ENCODE measurements at places on chromosomes 7 and 10. TPM values are rescaled to one million over a fixed set of nuclear protein-coding genes. Genes with fewer than 3 reads are reported as not detected.

The SLC26A5 gene
- total RNA-seq, result not detected

The PRTFDC1 gene
- 29.8 TPM for total RNA-seq

The RNF133 gene
- 0.41 TPM for total RNA-seq

The PHYHIPL gene
- 17.1 TPM for total RNA-seq

The ZNF107 gene
- 11.0 TPM for total RNA-seq

The SYT15B gene
- not detected for total RNA-seq

The FRA10AC1 gene
- total RNA-seq, result 18.8 TPM

The ADIRF gene
- total RNA-seq, result 0.41 TPM

The GPR26 gene
- 5.3 TPM for total RNA-seq

The WBP1L gene
- 15.5 TPM for total RNA-seq

The NRF1 gene
- total RNA-seq, result 19.2 TPM

- no peak for DNase-seq
Observed at GRCh38 chr7:36051501-36051900, 101.6 kb upstream of the EEPD1 start.

DNA sequence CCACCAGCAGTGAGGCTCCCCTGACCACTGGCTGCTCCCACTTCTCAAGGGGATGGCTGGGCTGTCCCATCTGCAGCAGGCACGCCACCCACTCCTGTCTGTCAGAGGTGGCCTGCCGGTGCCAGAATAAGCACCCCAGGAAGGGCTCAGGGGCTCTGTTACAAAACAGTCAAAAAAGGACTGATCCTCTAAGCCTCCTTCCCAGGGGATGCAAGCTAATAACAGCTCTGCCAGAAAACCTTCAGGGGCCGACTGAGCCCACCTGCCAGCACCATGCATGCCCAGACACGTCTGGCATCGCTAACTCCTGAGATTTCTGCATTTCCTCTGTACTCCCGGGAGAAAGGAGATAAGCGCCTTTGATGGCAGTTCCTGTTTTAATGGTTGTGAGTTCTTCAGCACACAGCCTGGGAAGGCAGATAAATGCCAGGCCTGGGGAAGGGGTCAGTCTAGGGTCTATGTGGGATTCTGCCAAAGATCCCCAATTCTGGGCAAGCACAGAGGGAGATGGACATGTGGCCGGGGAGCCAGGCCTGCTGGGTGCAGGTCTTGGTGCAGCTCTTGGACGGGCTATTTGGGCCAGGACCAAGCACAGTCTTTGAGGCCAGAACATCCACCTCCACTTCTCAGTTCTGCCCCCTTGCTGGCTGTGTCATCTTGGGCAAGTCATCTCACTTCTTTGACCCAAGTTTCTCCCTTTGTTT lies 128.4 kb downstream of the ARHGAP22 start:
- no peak for DNase-seq

GRCh38 chr7:141073173-141073640 lies 657 bp upstream of the TMEM178B start:
- peak; percentile 24 for DNase-seq

GRCh38 chr10:59463909-59464308 lies 101.6 kb upstream of the FAM13C start:
- no peak for DNase-seq

DNA sequence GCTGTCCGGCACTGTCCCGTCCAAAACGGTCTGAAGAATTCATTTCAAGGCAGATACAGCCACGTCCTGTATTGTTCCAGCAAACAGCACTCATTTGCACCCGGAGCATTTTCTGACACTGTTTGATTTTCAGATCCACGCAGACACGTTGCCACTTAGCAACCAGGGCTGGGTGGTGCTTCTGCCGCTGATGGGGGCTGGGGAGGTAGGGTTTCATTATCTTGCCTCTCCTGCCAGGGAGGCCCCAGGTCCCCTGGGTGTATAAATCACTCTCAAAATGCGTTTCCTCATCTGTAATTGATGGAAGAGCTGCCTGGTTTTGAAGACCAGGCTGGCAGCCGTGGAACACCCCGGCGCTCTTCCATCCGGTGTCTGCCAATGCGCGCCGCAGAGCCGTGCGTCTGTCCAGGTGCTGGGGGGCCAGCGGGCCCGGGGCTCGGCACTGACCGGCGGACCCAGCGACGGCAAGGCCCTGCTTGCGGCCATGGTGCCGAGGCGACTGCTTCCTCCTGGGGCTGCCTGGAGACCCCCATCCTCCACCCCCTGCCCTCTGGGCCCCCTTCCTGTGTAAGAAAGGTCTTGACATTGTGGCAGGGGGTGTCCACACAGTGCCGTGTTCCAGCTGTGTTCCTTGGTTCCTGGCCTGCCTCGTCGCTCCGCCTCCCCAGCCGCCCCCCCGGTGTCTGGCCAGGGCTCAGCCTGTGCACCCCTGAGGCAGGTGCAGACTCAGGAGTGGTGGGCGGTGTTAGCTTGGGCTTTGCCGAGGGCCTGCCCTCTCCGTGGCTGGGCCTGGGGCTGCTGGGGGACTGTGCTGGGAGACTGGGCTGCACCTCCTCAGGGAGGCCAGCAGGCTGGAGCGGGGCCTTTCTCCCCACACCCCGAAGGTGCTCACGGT lies 16.6 kb downstream of the ADGRA1 start:
- DNase-seq, result no peak

GRCh38 chr10:34392641-34393170 lies 422.4 kb downstream of the PARD3 start:
- no peak for DNase-seq

DNA sequence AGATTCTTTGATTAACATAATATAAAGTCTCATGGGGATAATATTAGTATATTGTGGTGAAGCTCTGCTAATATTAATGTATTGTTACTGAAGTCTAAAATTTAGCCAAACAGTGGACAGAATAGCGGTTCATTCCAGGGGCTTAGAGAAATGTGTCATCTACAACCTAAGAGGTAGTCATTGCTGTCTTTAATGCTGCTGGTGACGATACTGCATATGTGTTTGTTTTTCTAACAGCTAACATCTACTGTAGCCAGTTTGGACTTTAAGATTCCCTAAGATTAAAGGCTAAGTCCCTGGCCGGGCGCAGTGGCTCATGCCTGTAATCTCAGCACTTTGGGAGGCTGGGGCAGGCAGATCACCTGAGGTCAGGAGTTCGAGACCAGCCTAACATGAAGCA lies 102.0 kb upstream of the SAMD8 start:
- no peak for DNase-seq

GRCh38 chr10:74507951-74508350 lies 318.4 kb upstream of the KAT6B start:
- DNase-seq, result no peak

DNA sequence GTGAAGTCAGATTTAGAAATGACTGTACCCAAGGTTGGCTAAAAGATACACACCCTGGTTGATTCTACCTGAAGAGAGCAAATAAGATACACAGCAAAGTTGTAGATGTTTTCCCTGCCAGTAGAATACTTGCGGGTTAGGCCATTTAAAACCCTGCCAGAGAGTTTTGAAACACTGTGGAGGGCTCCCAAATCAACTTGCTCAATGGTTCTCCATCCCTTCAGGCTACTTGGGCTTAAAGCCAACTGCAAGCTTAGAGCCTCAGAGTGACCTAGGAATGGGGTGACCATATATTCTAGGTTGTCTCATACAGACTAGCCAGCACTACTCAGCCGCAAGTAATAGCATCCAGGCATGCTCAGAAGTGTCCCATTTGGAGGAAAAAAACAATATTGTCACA lies 10.0 kb downstream of the CAV1 start:
- no peak for DNase-seq

DNA sequence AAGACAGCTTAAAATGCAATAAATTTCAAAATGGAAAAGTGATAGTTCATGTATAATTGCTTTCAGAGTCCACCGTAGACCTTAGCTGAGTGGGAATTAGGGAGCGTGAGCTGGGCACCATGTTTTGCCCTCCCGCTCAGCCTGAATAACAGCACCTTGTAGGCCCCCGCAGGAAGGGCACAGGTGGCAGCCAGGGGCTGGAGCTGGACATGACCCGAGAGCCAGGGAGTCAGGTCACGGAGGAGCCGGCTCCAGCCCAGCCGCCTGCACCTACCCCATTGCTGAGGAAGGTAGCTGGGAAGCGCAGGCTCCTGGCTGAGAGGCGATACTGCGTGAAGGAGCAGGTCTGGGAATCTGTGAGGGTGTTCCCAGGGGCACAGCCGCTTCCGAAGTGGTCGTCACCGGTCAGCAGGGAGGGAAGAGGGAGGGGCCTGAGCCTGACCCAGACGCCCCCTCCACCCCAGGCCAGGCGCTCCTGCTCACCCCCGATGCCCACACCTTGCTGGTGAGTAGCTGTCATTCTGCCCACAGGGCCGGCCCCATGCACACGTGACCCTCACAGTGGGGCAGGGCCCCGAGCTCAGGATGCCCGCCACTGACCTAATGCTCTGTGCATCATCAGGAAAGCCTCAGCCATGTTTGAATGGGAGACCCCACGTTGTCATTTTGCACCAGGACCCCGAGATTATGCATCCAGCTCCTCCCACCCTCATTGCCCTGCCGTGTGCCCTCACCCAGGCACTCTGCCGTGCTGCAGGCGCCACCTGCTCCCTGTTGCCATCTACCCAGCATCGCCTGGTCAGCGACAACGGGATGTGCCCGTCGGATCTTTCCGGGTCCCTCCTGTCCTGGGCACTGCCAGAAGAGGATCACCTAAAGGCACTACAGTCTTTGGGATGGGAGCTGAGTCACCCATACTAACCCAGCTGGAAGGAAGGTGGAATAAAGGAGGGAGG lies 129.2 kb upstream of the TCERG1L start:
- no peak for DNase-seq

- no peak for DNase-seq
Observed at GRCh38 chr7:100472854-100473499, 6.0 kb downstream of the TSC22D4 start.

- no peak for DNase-seq
Observed at GRCh38 chr7:25289518-25289917, 61.2 kb upstream of the NPVF start.

- no peak for DNase-seq
Observed at GRCh38 chr7:153383781-153384180, 624.2 kb downstream of the ACTR3B start.

GRCh38 chr10:103480521-103480920 lies 1.5 kb upstream of the CALHM3 start:
- DNase-seq, result no peak

DNA sequence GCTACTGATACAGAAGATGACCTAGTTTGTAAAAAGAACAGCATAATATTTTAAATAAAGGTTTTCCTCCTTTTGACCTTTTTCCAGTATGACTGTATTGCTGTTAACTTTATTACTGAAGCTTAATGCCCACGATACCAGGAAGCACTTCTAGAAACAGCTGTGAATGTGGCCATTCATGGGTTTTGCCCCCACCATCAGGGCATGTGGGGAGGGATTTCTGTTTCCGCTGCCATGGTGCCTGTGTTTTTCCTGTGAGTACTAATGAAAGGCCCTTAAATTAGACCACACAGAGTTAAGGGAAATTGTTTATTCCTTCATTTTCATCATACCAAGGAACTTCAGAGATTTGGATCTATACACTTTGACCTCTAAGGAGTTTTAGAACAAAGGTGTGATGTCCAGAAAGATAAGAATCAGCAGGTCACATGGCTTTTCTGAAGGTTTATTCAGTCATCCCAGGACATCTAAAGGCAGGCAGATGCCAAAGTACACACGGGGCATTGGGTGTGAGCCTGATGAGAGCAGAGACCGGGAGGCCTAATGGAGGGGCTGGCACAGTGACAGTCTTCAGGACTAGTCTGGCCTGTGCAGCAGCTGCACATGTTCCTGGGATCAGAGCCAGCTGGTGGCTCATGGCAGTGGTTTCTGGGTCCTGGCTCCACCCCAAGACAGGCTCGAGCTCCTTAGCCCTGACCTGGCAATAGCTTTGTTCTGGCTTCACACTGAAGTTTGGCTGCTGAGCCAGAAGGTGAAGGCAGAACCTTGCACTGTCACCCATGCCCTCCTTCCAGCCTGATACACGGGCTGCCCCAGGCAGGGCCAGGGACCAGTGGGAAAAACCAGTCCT lies 190.9 kb downstream of the REEP3 start:
- DNase-seq, result no peak

GRCh38 chr10:79140855-79141254 lies 72.1 kb downstream of the ZMIZ1 start:
- DNase-seq, result no peak

DNA sequence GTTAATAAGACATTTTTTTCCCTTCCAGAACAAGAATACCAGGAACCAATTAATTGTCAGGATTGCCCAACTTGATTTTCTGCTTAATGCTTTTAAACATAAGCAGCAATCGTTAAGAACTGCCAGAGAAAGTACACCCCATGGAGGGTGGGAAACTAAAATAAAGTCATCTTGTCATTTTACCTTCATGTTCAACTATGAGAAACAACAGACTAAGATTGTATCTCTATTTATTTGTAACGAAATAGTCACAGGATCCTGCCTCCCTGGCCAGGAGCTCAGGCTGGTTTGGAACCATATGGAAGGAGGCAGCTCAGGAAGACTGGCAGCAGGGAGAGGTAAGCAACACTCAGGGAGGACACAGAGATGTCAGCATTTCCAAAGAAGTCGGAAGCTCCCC lies 129.6 kb downstream of the TNS3 start:
- DNase-seq, result no peak

DNA sequence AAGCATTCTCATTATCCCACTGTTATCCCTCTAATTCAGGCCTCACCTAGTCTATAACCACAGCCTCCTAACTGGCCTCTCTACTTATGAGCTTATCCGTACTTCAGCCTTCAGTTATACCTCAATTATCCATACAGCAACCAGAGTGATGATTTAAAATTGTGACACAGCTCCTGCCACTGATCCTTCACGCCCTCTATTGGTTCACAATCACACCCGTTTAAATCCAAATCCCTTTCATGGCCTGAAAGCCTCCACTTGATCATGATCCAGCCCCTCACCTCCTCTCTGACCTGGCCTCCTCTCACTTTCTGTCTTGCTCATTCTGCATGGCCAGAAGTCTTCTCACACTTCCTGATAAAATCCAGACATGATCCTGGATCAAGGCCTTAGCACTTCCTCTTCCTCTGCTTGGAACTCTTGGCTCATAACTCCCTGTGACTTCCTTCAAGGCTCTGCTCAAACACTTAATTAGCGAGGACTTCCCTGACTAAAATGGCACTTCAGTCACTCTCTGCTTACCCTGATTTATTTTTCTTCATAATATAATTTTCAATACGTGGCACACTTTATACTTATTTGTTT lies 19.0 kb upstream of the TMEM26 start:
- no peak for DNase-seq

GRCh38 chr7:55210716-55211115 lies 154.4 kb upstream of the LANCL2 start:
- DNase-seq, result no peak

- DNase-seq, result peak; percentile 35
Observed at GRCh38 chr7:138460649-138461607, 869 bp downstream of the TRIM24 start.

DNA sequence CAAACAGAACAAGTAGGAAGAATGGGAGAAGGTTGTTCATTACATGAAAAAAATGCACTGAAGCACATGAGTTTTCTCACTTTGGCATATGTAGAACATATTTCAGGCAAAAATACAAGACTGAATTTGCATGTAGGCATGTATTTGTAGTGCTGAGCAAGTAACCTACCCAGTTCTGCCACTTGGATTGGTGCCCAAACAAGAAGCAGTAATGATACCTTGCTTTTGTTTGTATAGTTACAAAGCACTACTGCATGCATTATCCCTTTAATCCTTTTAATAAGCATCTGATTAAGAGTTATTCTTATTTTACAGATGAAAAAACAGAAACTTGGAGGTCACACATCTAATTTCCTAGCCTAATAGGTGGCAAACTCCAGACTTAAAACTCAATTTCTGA lies 23.1 kb upstream of the CTTNBP2 start:
- DNase-seq, result no peak

GRCh38 chr7:108045154-108045553 lies 42.2 kb upstream of the LAMB1 start:
- DNase-seq, result no peak

GRCh38 chr7:101186844-101187428 lies 6.8 kb upstream of the NAT16 start:
- DNase-seq, result no peak

All from frontal cortex (tissue), 4 donors.